ENCODE measurements at places on chromosomes 2 and 18.

GRCh38 chr18:70329071-70329470 lies 40.2 kb downstream of the SOCS6 start:
- DNase-seq: no peak

DNA sequence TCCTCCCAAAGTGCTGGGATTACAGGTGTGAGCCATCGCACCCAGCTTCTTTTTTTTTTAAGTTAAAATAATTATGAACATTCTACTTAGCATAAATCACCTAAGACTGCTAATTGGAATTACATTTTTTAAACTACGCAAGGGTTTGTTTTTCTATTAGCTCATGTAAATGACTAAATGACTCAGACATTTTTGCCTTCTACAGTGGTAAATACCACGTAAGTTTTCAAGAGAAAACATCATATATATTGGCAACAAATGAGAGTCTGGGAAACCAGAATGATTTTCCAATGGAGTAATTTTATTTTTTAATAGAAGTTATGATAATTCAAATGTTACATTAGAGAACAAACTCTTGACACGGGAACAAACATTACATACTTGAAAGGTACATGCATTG lies 259.0 kb downstream of the ZNF385B start:
- no peak for DNase-seq

- no peak for DNase-seq
Measured at GRCh38 chr2:151707857-151708256, 26.4 kb downstream of the NEB start.

DNA sequence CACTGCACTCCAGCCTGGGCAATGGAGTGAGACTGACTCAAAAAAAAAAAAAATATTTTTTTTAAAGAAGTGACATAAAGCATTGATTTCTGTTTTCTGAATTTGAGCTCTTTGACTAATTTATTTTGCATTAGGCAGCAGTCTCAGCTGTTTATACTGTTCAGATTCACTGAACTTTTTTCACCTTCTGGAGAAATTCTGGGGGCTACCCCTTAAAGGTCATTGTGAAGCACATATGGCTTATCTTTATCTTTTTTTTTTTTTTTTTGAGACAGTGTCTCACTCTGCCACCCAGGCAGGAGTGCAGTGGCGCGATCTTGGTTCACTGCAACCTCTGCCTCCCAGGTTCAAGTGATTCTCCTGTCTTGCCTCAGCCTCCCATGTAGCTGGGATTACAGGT lies 12.9 kb downstream of the PHLPP1 start:
- no peak for DNase-seq

DNA sequence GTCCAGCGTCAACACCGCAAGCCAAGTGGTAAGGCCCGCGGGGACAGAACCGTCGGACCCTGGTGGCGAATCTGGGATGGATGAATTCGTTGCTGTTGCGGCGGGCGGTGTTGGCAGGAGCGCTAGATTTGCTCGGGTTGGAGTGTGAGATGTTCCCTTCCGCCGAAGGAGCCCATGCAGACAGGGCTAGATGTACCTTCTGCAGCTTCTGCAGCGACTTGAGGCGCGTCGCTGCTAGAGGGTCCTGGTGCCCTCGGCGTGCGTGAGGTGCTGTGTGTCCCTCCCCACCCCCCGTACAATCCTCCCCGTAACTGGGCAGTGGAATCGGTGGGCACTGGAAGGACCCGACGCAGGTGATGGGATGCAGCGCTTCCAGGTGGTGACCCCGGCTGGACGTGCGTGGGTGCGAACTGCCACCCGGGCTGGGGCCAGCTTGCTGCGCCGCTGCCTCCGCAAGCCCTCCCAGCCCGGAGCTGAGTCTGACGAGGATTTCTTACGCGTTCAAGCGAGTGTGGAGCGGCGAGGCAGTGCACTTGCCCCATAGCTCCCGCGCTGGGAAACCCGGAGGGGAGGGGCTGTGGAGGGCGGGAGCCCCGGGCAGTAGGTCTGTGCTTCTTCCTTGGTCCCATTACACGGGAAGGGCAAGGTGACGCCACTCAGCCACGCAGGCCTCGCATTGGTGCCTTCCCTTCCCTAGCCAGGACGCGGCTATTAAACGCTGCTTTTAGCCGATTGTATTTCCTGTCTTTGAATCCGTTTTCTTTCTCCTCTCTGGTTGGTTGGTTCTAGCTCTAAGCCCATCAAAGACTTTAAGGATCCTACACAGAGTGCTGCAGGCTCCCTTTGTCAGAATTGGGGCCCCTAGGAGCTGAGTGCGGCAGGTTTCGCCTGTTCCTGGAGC lies 34.2 kb downstream of the CHRNA1 start:
- peak; percentile 28 for DNase-seq

- DNase-seq: no peak
Measured at GRCh38 chr2:45937990-45938389, 286.5 kb downstream of the PRKCE start.

- DNase-seq: no peak
Measured at GRCh38 chr2:152708742-152709141, 8.5 kb downstream of the PRPF40A start.

DNA sequence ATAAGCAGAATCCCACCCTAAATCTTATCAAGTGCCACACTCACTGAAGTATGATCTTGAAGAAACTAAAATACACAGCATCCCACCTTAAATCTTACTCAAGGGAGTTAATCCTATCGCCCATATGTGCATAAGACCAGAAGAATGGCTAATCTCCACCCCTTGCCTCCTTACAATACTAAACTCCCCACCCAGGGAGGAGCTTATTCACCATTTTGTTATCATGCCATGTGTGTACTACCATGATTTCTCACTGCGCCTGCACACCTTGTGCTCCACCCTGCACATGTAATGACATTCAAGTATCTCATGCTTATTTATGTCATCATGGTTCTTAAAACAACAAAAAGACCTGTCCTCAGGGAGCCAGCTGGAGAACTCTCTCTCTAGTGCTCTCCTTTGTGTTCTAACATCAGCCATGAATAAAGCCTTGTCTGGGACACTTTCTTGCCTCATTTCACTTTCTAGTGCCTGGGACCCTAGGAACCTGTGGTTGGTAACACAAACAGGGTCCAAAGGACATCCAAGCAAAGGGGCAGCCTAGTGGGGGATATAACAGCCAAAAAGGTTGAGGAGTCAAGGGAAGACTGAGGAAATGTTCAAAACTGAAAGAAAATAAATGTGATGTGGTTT lies 87.4 kb downstream of the SLC66A3 start:
- no peak for DNase-seq

GRCh38 chr2:237413777-237414661 lies at the start of gene COL6A3:
Gene COL6A3, minus strand, starts transcription at chr2:237414164. Its CDS starts 17,347 bp downstream, at chr2:237396817.
- DNase-seq: no peak

- DNase-seq: no peak
Measured at GRCh38 chr2:1675633-1676032, 68.7 kb downstream of the PXDN start.

GRCh38 chr2:12728221-12728777 lies 11.6 kb downstream of the TRIB2 start:
- peak; percentile 37 for DNase-seq

DNA sequence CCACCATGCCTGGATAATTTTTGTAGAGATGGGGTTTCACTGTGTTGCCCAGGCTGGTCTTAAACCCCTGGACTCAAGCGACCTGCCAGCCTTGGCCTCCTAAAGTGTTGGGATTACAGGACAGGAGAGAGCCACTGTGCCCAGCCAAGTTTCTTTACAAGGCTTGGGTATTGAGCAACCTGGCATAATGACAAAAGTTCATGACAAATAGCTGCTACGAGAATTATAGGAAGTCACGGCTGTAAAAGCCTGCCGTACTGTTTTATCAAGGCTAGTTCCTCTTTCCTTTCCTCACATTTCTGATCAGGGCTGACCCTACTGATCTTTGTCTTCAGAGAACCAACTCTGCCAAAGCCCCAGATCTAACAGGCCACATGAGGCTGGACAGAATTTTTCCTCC lies 490.4 kb upstream of the SPRED2 start:
- no peak for DNase-seq

- no peak for DNase-seq
Measured at GRCh38 chr2:197368412-197368811, 57.8 kb upstream of the ANKRD44 start.

DNA sequence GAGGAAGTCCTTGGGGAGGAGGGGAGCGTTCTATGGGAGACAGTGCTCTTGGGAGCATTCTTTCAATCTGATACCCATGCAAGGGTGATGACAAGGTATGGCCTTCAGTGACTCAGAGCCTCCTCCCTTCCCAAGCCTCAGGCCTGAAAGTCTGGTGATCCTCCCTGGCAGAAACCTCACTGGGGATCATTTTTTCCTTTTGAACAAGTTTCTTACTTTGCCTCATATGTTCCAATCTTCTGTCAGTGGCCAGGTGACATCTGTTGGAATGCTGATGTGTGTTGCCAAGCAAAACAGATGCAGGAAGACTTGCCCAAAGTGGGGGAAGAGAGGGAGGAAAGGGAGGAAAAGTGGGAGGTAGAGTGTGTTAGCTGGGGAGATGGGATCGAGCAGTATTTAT lies 224.8 kb downstream of the NEDD4L start:
- no peak for DNase-seq

- DNase-seq: no peak
Measured at GRCh38 chr2:198499539-198499938, 695.1 kb downstream of the PLCL1 start.

Measured in activated CD4-positive, alpha-beta T cell treated with anti-CD3 and anti-CD28 coated beads, Interleukin-2, amount 50 U/mL, for 1 hour (primary cell).